ENCODE measurements at places on chromosomes 13 and 19.

- DNase-seq = no peak
These were observed 84.5 kb downstream of the MBNL2 start for GRCh38 chr13:97306645-97307044.

DNA sequence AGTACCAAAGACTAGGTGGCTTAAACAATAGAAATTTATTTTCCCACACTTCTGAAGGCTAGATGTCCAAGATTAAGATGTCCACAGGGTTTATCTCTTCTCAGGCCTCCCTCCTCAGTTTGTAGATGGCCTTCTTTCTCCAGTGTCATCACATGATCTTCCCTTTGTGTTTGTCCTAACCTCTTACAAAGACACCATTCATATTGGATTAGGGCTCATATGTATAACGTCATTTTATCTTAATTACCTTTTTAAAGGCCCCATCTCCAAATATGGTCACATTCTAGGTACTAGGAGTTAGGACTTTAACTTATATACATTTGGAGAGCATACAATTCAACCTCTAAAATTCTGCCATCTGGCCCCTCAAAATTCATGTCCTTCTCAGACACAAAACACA is 34.3 kb downstream of the N4BP2L2 start:
- no peak for DNase-seq

- no peak for DNase-seq
These were observed 5.5 kb upstream of the SERP2 start for GRCh38 chr13:44368062-44368591.

- no peak for DNase-seq
These were observed 2.5 kb downstream of the NDUFA3 start for GRCh38 chr19:54104998-54105715.

- DNase-seq = no peak
These were observed 7.9 kb upstream of the FRY start for GRCh38 chr13:32023698-32024097.

- no peak for DNase-seq
These were observed 32.6 kb downstream of the CLEC4M start for GRCh38 chr19:7795555-7796161.

DNA sequence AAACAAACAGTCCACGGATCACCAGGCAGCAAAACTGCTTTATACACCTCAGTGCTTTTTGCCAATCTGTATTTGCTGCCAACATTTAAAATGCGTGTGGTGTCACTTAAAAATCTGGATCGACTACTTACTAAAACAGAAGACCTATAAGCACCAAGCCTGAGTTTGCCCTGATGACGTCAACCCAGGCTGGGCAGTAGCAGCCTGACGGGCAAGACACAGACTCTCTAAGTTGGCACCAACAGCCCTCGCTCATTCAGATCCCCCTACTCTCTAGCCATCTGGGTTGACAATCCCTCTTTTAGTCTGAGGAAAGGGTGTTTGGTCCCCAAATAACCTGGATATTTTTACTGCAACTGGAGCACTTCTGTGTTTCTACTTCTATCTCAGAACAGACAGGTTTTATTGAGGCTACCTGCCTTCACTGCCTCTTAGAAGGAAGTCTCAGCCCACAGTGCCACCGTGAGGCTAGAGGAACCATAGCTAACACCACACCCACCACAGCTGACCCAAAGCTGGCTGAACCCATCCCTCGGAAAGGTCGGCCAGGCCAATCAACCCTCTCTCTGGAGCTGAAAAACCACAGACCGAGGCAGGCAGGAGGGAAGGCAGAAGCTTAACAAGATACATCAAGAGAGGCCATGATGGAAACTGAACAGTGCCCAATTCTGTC is 6.9 kb downstream of the SUGP2 start:
- DNase-seq = no peak
